ENCODE measurements at places on chromosomes 5 and 9.
A peak's percentile ranks its signal among the peaks of the same experiment; 100 is the strongest.

DNA sequence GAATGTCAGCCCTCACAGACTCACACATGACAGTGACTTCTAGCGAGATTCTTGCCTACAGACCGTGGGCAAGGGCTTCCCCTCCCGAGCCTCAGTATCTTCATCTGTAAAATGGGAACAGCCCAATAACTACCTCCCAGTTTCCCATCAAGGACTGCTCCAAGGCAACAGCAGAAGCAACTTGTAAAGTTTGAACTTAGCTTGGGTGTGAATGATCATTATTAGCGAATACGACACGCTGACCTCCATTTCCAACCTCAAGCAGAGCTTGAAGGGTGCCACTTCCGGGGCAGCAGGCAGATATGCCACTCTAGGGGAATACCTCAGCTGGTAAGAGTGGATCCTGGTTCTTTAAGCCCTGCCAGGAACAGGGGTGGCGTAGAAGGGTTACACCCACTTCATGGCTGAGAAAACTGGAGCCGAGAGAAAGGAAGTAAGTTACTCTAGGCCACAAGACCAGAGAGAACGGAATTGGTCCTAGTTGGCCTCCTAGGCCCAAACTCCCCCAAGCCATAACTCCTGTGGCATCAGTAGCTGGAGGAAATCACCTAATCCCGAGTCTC, 2.0 kb downstream of the RNF44 start:
- no peak for DNase-seq

- no peak for DNase-seq
Measured at GRCh38 chr5:154782812-154783592, 27.8 kb downstream of the LARP1 start.

- no peak for DNase-seq
Measured at GRCh38 chr9:28293369-28294090, 720.2 kb upstream of the C9orf72 start.

DNA sequence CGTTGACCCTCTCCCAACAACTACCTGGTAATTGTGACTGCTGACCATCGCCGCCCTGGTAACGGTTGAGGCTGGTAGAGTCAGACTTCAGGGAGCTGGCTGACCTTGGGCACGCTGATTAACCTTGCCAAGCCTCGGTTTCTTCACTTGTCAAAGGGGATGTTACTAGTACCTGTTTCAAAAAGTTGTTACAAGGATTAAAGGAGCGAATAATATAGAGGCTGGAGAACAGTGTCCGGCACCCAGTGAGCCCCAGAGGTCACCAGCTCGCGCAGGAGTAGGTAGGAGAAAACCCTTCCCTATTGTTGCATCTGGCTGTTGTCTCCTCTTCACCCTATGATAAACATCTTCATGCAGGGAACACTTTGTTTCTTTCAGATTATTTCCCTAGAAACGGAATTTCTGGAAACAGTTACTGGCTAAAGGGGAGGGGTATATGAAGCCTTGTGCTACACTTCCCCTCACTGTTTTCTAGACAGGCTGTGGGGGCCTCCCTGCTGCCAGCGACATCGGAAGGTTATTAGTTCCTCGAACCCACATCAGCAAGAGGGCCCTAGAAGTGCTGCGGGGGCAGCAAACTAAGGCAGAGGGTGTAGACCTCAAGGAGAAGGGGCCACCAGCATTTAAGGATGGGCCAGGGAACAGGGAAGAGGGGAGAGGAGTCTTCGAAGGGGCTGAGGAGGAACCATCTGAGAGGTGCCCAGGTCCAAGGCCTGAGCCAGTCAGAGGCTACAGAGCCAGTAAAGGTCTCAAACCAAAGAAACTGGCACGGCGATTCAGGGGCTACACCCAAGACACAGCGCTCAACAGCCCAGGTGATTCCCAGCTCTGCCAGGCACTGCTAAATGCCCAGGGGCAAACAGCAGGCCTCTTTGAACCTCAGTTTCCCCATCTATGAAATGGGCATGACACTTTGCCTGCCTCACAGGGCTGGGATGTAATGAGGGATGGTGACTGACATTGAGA, 37.6 kb downstream of the HRH2 start:
- no peak for DNase-seq

DNA sequence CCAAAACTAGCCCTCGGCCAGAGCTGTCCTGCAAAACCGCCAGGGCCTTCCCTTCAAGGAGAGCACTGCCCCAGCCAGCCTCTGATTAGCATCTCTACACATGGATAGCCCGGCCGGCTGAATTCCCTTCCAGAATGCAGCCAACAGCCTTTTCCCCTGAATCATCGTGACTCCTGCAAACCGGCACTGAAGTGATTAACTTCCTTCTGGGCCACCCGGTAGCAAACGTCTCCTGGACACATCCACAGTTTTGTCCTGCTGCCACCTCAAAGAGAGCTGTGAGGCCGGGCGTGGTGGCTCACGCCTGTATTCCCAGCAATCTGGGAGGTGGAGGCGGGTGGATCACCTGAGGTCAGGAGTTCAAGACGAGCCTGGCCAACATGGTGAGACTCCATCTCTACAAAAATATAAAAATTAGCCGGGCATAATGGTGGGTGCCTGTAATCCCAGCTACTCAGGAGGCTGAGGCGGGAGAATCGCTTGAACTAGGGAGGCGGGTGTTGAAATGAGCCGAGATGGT, 21.1 kb upstream of the EEIG1 start:
- no peak for DNase-seq

DNA sequence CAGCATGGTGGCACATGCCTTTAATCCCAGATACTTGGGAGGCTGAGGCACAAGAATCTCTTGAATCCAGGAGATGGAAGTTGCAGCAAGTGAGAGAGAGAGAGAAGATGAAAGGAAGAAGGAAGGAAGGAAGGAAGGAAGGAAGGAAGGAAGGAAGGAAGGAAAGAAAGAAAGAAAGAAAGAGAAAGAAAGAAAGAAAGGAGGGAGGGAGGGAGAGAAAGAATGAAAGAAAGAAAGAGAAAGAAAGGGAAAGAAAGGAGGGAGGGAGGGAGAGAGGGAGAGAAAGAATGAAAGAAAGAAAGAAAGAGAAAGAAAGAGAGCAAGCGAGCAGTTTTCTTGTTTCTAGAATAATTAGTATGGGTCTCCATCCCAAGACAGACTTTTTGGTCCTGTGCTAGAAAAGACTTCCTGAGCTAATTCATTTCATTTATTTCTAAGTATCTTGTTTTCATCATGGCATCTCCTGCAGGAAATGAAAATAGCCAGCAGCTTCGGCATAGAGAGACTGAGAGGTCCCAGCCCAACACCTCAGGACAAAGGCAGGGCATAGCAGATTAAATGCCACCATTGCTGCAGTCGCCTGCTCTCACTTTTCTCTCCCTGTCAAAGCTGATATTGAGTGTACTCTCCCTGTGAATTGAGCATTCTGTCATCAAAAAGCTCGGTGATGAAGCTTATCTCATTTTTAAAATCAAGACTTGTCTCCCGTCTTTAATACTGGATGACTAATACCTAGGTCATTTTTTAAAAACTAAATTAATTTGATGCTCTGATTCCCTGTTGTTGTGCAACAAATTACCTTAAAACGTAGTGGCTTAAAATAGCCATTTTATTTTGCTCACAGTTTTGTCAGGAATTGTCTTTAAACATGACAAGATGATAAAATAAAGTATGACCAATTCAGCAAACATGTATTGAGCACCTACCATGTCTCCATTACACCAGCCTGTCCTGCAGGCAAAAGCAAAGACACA, 91.8 kb upstream of the ADRA1B start:
- no peak for DNase-seq

- DNase-seq, result no peak
Measured at GRCh38 chr9:93099551-93100275, 3.7 kb downstream of the CARD19 start.

- no peak for DNase-seq
Measured at GRCh38 chr5:53980061-53980460, 330.3 kb downstream of the ARL15 start.

DNA sequence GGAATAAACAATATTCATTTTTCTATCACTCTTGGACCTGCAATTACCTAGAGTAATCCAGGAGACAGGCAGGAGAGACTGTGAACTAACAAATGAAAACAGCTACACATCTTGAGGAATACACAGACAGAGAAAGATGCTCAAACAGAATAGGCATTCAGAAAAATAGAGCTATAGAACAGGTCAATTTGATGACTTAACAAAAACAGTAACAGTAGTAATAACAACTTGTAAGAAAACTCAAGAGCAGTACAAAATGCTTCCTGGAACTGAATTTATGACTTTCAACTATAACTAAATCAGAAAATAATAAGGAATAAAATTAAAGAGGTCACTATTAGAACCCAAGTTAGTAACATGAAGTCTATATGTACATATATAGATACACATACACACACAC, 579.3 kb downstream of the TLR4 start:
- no peak for DNase-seq

DNA sequence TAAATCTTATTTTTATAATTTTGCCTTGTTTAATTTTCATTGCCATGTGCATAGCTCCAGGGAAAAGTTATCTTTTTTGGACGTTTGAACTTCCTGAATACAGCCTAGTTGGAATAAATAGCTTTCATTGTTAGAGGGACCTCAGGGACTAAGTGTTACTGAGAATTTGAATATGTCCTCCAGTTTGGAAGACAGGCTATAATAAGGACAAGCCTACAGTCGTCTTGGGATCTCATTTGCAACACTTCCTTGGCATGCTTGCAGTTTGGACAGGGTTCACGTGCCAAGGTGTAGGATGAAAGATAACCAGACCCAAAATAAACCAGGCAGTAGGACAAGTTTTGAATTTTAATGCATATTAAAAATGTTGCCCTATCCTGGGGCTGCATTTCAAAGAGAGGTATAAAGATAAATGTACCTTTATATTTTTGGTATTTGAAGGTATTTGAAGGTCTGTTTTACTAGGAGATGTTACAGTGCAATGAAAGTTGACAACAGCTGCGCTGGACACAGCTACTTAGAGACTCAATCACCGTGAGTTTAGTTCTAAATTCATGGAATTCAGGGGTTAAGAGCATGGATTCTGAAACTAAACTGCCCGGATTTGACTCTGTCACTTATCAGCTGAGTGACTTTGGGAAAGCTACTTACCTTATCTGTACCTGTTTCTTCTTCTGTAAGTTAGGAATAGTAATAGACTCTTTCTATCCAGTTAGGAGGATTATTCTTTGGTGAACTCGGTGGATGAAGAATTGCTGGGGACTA, 134.1 kb downstream of the ACTBL2 start:
- no peak for DNase-seq

DNA sequence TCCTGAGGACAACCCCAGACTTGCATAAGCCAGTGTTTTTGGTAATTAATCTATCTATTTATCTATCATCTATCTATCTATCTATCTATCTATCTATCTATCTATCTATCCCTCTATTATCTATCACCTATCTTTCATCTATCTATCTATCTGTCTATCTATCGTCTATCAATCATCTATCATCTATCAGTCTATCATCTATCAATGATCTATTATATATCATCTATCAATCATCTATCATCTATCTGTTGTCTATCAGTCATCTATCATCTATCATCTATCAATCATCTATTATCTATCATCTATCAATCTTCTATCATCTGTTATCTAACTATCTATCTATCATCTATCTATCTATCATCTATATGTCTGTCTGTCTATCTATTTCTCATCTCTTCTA, 85.5 kb downstream of the PTCH1 start:
- DNase-seq, result no peak

- no peak for DNase-seq
Measured at GRCh38 chr5:64384765-64385164, 121.0 kb upstream of the RGS7BP start.

GRCh38 chr5:66553916-66554575, 42.1 kb upstream of the MAST4 start:
- no peak for DNase-seq

GRCh38 chr9:14768405-14769229, 46.1 kb upstream of the CER1 start:
- DNase-seq, result peak; percentile 0

DNA sequence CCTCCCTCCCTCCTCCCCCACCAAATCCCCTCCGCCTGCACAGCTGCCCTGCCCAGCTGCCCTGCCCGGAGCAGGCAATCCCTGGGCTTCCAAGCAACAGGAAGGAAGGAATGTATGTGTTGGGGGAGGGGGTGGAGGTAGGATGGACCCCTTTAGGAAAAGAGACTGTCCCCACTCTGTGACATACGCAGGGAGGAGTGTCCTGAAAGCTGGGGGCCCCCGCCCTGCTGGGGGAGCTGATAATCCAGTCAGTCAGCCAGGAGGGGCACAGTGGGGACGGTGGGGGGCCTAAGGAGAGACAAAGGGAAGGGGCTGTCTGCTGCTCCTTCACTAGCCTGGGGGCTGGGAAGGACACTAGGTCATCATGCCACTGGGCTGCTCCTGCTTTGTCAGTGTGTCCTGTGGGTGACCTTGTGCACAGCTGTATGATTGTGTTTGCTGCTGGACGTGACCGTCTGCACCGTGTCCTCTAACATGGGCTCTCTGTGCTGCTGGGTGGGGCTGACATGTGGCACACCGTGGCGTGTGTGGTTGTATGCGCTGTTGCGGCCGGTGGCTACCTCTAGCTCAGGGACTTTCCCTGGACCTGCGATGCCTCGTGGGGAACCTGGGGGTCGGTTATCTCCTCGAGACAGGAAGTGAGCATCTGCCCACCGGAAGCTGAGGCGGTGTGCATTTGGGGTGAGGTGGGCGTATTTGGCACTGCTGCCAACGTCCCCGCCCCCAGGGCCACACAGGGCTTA, 3.0 kb downstream of the N4BP3 start:
- peak; percentile 49 for DNase-seq

GRCh38 chr9:28758341-28758740, 1185.1 kb upstream of the C9orf72 start:
- no peak for DNase-seq

GRCh38 chr5:118466418-118466817, 521.9 kb downstream of the DTWD2 start:
- DNase-seq, result no peak

DNA sequence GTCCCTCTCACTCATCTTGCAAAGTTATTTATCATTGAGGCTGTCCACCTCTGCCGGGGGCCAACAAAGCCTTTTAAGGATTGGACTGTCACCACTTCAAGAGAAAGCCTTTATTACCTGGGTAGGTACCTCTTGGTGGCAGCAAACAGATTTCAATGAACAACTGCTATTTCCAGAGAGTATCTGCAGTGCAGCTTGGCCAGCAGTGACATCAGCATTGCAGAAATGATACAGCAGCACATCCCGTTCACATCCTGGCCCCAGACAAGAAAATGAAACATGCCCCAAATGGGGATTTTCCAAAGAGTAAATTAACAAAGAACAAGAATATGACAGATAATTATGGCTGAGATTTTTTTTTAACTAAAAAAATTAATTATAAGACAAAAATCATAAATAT, 2.3 kb upstream of the SPATA6L start:
- no peak for DNase-seq

DNA sequence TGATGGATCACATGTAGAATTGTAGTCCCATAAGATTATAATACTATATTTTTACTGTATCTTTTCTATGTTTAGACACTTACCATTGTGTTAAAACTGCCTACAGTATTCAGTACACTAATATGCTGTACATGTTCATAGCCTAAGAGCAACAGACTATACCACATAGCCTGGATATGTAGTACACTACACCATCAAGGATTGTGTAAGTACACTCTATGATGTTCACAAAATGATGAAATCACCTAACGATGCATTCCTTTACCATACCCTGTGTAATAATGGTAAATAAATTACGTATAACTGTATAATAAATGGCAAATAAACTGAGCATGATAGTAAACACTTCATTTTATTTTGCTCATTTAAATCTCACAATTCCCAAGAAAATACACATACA, 60.3 kb downstream of the RICTOR start:
- DNase-seq, result no peak

GRCh38 chr5:89282554-89283510, 399.8 kb upstream of the MEF2C start:
- DNase-seq, result no peak

Data from activated CD4-positive, alpha-beta T cell treated with anti-CD3 and anti-CD28 coated beads, Interleukin-2, amount 50 U/mL, for 4 hours (primary cell).